ENCODE measurements at places on chromosomes 4 and X.

- no peak for DNase-seq
These were observed 76.8 kb upstream of the RAB40AL start for GRCh38 chrX:102860235-102860634.

- no peak for DNase-seq
These were observed 250.0 kb downstream of the ENOX2 start for GRCh38 chrX:130652824-130653578.

DNA sequence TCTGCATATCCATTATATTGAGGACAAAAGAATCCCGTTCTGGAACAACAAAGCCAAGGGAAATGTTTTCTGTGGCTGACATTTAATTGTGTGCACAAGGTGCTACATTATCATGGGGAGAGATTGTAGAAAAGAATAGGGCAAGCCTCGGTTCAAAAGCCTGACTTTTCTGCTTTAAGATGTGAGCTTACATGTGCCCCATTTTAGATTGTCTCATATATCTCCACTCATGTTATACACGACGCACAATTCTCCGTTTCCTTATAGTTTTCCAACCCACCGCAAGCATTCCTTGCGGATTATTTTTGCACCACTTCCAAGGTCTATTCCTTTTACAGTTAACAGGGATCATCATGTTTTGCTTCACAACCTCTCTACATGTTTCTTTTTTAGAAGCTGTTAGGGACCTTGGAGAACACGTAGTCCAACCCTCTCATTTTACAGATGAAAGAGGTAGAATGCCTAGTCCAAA lies 99.6 kb upstream of the MAML3 start:
- no peak for DNase-seq

GRCh38 chrX:18897611-18898010 lies 86.3 kb downstream of the PHKA2 start:
- no peak for DNase-seq

DNA sequence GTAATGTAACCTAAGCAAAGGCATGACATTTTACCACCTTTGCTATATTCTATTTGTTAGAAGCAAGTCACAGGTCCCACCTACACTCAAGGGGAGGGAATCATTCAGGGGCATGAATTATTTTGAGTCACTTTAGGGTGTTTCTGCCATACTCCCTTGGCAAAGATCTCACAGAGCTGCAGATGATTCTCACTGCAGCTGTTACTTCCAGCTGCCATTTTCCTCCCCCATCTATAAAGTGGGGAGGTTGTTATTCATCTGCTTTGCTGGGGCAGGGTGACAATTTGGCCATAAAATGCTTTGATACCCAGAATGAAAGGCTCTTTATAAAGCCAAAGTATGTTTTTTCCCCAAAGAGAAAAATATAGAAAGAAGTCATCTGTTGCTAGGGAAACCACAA lies 136.5 kb upstream of the SMIM31 start:
- DNase-seq, result no peak

GRCh38 chr4:165972747-165973146 lies 99.7 kb downstream of the TLL1 start:
- no peak for DNase-seq

GRCh38 chr4:154722262-154722661 lies 21.5 kb upstream of the LRAT start:
- no peak for DNase-seq
